ENCODE measurements at places on chromosomes 6 and 20. TPM values are rescaled to one million over a fixed set of nuclear protein-coding genes. Genes with fewer than 3 reads are reported as not detected.

PSORS1C1 gene
- total RNA-seq, result 3.0 TPM

SMLR1 gene
- not detected for total RNA-seq

TRIM10 gene
- total RNA-seq, result not detected

ASIP gene
- total RNA-seq, result not detected

KCNK17 gene
- total RNA-seq, result not detected

CRISP3 gene
- total RNA-seq, result not detected

- peak; percentile 88 for DNase-seq
These were observed 3.4 kb downstream of the MED20 start for GRCh38 chr6:41917528-41917927.

GRCh38 chr6:84977363-84977705 lies 212.9 kb upstream of the TBX18 start:
- DNase-seq, result peak; percentile 5

DNA sequence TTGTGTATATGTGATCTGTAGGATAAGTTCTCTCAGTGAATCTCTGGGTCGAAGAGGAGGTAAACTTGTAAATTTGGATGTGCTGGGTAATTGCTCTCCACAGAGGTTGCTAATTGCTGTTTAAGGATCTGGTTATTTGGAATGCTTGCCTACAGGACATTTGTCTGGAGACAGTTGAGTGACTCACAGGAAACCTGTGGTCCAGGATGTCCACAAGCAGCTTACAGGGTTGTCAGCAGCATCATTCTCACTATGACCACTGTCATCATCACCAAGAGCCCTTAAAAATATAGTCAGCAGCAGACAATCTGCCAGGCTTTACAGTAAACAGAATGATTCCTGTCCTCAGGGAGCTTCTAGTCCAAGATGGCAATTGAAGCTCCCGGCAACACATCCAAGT lies 31.2 kb upstream of the KCNK5 start:
- DNase-seq, result no peak

GRCh38 chr6:166331503-166332415 lies 10.6 kb downstream of the SFT2D1 start:
- no peak for DNase-seq

GRCh38 chr6:167420858-167421766 lies 96.2 kb downstream of the TTLL2 start:
- DNase-seq, result no peak

GRCh38 chr6:41371992-41372831 lies 36.8 kb downstream of the NCR2 start:
- DNase-seq, result peak; percentile 18

DNA sequence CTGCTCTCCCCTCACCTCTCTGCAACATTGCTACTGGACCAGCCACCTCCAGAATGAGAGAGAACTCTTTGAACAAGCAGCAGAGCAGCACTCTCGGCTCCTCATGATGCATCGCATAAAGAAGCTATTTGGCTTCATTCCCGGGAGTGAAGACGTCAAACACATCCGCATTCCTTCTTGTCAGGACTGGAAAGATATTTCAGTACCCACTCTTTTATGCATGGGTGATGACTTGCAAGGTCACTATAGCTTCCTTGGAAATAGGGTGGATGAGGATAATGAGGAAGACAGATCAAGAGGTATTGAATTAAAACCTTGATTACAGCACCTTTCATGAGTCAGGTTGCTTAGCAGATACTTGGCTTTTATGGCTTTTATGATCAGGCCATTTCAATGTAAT lies 4.3 kb downstream of the CALHM4 start:
- peak; percentile 90 for DNase-seq

- no peak for DNase-seq
These were observed 108.4 kb upstream of the SLC22A23 start for GRCh38 chr6:3565291-3565690.

GRCh38 chr6:73391675-73392074 lies 3.0 kb upstream of the DDX43 start:
- DNase-seq, result no peak

DNA sequence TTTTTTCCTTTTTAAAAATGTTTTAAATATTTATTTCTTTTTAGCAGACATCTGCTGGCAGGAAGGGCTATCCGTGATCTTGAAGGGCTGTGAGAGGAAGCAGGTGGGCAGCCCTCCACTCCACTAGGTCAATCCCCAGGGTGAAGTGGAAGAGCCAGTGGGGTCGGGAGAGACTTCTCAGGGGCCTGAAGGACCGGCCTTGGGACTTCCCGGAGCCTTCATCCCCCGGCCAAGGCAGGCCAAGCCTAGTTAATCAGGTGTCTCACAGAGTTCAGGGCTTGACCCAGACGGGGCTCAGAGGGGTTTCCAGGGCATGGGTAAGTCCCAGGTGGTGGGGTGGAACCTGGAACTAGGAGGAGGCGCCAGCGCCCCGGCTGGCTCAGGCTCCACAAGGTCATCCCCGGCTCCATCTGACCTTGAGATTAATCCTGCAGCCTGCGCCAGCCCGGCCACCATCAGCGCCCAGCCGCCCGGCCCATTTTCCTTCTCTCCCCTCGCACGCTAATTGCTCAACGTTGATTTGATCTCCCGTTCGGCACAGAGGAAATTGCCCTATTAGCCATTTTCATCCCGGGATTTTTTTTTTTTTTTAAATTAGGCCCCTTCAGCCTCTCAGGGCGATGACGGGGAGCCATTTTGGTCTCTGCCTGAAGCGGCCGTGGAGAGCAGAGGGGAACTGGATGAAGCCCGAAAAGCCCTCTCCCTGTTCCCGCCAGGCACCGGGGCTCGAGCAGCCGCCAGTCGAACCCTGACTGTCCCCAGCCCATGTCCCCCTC lies 44.4 kb downstream of the MDFI start:
- no peak for DNase-seq

GRCh38 chr6:117483645-117484016 lies 1.2 kb downstream of the DCBLD1 start:
- peak; percentile 64 for DNase-seq

Data from fibroblast of villous mesenchyme (primary cell).